Right lobe of liver (tissue), 6 donors: ENCODE measurements at places on chromosomes 3 and 15. TPM values are rescaled to one million over a fixed set of nuclear protein-coding genes. Genes with fewer than 3 reads are reported as not detected.
A peak's percentile ranks its signal among the peaks of the same experiment; 100 is the strongest.

DUOXA2 gene
- not detected for total RNA-seq

OPA1 gene
- 33.4 TPM for total RNA-seq

RTP4 gene
- 1.6 TPM for total RNA-seq

KLHL40 gene
- not detected for total RNA-seq

CNTN4 gene
- total RNA-seq, result 3.9 TPM

SERINC4 gene
- total RNA-seq, result not detected

PIF1 gene
- total RNA-seq, result 0.54 TPM

LXN gene
- 0.84 TPM for total RNA-seq

FMN1 gene
- total RNA-seq, result 5.7 TPM

TRAT1 gene
- total RNA-seq, result not detected

PARP9 gene
- total RNA-seq, result 51.3 TPM

C15orf62 gene
- 0.51 TPM for total RNA-seq

- DNase-seq, result no peak
These were observed 1.3 kb downstream of the ST3GAL6 start for GRCh38 chr3:98764472-98764884.

GRCh38 chr3:116186049-116186448 lies 259.2 kb downstream of the LSAMP start:
- DNase-seq, result no peak

- no peak for DNase-seq
These were observed 144.3 kb downstream of the ERC2 start for GRCh38 chr3:56323986-56324420.

DNA sequence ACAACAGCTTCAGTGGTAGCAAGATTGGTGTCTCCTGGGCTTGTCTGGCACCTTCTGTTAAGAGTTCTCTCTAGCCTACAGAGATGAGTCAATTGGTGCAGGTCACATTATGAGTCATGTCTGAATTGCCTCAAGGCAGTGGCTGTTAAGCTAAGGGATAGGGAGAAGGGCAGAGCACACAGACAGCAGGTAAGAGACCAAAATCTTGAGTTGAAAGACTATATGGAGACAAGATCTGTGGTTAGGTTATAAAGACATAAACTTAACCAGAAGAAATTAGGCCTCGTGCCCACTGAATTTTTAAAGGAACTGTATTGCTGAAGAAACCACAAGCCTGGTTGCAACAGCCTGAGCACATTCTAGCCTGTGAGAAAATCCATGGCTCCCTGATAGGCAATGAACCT lies 19.2 kb upstream of the KPNA1 start:
- no peak for DNase-seq

- no peak for DNase-seq
These were observed 377.1 kb upstream of the GOLIM4 start for GRCh38 chr3:168472783-168473182.

GRCh38 chr15:99239545-99240198 lies 9.7 kb downstream of the TTC23 start:
- no peak for DNase-seq

- DNase-seq, result no peak
These were observed 58.0 kb upstream of the HERC1 start for GRCh38 chr15:63891768-63892133.

DNA sequence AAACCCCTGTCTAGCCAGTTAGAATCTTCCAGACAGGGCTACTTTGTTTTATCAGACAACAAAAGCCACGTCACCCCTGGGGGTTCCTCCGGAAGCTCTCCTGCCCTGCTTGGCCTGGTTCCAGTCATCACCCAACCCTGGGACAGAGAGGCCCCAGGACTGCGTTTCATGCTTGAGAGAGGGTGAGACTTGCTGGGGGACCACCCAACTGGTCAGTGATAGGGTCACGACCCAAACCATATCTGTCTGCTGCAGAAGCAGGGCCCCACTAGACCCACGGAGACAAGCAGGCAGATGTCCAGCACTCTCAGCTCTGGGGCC lies 1.2 kb downstream of the NT5DC2 start:
- DNase-seq, result peak; percentile 44

GRCh38 chr3:184050217-184050847 lies 2.5 kb upstream of the HTR3C start:
- no peak for DNase-seq

DNA sequence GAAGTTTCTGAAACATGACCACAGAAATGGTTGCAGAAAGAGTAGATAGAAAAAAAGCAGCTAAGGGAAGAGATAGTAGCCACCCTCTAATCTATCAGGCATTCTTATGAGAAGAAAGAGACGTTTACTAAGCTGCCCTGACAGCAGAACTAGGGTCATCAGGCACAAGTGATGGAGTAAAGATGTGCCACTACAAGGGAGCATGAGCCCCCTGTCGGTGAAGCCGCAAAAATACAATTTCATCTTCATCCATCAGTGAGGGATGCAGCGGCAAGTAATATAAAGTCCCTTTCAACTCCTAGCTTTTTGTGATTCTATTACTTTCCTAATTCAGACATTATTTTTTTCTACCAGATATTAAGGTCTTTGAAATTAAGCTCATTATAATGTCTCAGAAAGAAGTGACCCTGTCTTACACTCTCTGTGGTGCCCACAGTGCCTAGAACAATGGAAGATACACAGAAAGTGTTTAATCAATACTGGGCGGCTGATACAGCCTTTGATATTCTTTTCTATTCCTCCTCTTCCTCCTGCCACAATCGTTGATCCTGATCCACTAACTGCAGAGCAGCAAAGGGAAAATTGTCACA lies 651.6 kb downstream of the NTRK3 start:
- DNase-seq, result no peak

DNA sequence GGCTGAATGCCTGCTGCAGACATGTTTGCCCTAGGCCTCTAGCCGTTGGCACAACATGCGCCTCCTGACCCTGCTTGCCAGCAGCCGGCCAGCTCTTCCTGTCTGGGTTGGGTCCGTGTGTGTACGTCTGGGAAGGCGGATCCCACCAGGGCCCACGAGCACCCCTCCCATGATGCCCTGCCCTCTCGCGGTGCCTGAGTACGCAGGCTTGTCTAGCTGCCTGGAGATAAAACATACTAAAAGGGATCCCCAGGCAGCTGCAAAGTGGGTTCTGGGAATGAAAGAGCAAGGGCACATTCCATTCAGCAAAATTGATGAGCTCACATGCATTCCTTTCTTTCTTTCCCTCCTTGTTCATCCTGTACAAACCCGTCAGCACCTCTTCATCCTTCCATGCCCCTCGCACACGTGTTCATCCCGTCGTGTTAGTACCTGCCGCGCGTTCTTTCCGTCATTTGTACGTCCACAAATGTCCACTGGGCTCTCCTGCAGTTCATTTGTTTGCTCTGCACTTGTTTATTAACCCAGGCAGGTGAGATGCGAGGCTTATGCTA lies 74.3 kb downstream of the FBLN2 start:
- no peak for DNase-seq

- DNase-seq, result peak; percentile 92
These were observed 1.1 kb downstream of the PDIA5 start for GRCh38 chr3:123067689-123068600.

GRCh38 chr3:188239577-188239976 lies 85.6 kb downstream of the LPP start:
- no peak for DNase-seq

DNA sequence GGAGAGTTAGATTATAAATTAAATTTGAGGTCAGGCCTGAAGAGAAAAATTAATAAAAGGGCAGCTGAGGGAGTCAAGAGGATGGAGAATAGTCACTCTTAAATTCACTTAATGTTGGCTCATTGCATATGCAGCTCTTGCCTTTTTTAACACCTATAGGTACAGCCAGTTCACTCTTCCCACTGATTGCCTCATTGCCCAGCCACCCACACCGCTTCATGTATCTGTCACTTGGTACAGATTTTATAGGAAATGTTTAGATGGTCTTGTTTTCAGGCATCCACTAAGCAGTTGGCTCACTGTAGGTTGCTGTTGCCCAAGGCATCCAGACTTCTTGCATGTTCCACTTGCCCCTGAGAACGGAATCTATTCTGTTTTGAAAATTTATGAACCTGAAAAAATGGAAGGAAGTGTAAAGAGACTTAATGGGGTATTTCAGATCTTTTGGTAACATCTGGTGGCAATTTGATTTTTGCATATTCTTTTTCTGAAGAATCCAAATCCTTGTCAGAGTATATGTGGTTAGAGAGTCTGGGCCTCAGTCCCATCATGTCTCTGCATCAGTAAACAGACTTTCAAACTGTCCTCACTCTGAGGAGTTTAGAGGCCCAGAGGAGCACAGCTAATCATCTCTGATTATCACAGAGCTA lies 151.9 kb downstream of the RBPMS2 start:
- no peak for DNase-seq

DNA sequence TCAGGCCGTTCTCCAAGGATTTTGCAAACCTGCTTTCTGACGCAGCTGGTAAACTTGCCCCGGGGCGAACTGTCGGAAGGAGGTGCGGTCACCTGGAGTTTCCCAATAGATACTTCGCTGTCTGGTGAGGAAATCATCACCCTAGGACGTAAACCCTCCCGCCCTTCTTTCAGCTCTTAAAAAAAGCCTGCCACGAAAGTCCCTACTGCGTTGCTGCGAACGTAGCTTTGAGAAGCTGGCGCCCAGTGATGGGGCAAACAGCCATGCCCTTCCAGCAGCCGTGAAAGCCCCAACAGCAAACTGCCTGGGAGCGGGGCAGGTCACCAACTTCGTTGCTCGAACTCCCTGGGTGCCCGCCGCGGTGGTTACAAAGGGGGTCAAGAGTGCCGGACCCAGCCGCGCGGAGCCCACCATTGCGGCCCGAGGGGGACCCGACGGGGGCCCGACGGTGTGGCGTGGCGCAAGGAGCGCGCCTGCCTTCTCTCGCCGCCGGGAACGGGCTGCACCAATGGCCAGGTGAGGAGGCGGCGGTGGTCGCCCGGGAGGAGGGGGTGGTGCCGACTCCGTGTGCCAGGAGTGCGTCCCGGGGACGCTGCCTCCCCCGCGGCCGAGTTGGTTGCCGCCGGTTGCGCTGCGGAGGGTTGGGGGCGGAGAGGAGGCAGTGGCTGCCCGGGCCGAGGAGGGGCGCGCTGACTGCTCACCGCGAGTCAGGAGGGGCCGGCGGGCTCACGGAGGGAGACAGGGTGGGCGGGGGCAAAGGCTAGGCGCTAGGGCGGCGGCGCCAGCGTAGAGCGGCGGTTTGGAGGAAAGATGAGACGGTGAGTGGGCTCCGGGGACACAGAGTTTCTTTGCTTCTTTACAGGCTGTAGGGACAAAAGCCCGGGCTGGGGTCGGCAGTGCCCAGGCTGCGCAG lies at the start of gene PHLDB2:
Gene PHLDB2, plus strand, starts transcription at position 205 of the 913 bp plus-strand sequence. CDS start 24,813 bp downstream, outside the sequence.
- peak; percentile 71 for DNase-seq

DNA sequence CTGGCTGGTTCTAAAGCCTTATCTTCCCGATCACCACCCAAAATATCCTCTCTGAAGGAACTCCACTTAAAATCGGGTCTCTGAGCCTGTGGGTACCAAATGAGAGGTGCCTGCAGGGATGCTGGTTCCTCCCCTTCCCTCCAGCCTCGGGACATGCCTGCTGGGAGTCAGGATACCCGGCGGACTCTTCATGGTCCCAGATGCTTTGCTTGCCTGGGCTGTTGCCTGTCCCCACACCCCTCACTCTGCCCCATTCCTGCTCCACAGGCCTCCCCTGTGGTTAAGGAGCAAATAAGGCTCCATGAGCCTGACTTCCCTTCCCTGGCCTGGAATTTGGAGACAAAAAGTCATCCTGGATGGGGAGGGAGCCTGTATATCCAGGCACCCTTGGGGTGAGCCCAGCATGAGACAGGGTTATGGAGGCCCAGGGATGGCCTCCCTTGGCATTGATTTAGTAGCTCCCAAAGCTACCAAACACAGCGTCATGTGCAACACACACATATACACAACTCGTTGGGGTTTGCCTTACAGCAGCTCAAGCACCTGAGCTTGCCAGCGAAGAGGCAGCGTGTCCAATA lies 12.3 kb upstream of the CORO2B start:
- DNase-seq, result no peak

DNA sequence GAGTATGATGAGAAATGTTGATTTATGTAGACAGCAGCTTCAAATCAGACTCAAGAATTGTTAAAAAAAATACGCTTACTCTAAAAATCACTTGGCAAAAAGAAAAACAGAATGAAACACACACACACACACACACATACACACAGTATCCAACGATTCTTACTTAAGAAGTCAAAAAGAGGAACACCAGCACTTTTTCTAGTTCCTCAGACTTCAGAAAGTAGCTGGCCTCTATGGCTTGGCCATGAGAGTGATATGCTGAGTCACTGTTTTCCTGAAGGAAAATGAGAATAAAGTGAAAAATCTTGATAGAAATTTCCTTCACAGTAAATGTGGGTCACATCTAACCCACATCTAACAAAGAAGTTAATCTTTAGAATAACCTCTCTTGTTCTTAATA lies 22.1 kb downstream of the CNTN3 start:
- DNase-seq, result no peak

DNA sequence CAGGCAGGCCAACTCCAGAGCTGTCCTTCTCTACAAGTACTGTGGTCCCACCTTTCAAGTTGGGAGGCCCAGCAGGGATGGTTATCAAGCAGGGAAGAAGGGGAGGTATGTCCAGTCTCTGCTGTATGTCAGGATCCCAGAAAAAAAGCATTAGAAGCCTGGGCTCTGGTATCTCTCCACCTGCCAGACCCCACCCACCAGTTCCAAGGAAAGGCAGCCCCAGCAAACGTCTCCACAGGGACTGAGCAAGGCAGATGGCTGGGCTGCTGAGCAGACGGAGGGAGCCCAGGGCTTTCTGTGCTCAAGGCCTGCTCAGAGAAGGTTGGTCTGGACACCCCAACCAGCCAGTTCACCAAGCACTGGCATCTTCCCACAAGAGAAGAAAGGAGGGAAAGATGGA lies 287.8 kb downstream of the XXYLT1 start:
- DNase-seq, result no peak

DNA sequence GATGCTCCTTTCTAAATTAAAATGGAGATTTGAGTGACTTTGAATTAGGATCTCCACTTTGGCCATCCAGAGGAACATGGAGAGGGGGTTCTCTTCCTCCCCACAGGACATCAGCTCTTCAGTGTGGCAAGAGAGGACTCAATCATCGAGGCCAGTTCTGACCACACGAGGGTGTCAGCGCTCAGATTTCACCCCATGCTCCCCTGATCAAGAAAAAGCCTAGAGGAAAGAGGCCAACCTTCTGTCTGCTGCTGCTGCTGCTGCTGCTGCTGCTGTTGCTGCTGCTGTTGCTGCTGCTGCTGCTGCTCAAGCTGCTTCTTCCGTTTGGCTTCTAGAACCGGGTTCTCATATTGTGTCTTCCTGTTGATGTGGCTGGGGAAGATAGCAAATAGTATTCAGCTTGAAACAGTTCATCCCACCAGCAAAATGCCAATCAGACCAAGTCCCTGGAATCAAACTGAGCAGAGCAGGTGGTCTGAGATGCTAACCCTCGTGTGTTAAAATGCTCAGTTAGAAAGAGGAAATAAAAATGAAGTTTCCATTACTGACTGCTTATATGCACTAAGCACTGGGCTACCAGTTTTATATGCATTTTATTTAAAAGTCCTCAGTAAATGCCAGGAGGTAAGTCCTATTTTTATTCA lies 599.0 kb downstream of the MAGI1 start:
- DNase-seq, result peak; percentile 49

DNA sequence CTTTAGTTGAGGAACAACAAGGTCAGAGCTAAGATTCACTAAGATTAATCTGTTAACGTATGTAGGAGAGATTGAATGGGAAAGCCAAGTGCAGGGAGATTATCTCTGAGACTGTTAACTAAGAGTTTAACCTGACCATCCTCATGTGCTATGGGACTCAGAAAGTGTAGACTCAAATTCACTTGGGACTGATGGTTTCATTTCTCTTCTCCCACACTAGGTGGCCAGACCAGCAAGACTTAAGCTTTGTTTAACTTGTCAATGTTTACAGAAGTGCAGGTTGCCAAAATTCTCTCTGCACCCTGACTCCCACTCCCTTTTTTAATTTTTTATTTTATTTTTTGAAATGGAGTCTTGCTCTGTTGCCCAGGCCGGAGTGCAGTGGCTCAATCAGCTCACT lies 6.3 kb upstream of the HEXA start:
- DNase-seq, result no peak
